ENCODE measurements at places on chromosomes 5 and 9. TPM values are rescaled to one million over a fixed set of nuclear protein-coding genes. Genes with fewer than 3 reads are reported as not detected.

The C1QTNF3 gene
- total RNA-seq = 10.5 TPM

The BARHL1 gene
- total RNA-seq = not detected

The KLHL3 gene
- 3.3 TPM for total RNA-seq

The TAS2R1 gene
- total RNA-seq = not detected

The SUSD3 gene
- not detected for total RNA-seq

The PCDHGA10 gene
- 12.4 TPM for total RNA-seq

The CCNI2 gene
- total RNA-seq = not detected

The DBH gene
- total RNA-seq = not detected

The GMCL2 gene
- total RNA-seq = not detected

The SLC27A4 gene
- total RNA-seq = 45.1 TPM

The TAF11L5 gene
- total RNA-seq = not detected

The TMEM174 gene
- not detected for total RNA-seq

The ORM1 gene
- not detected for total RNA-seq
